AG10803 (cell line): ENCODE measurements at places on chromosomes 7 and 10.

GRCh38 chr7:9029681-9030530 lies 596.5 kb downstream of the NXPH1 start:
- DNase-seq: no peak

DNA sequence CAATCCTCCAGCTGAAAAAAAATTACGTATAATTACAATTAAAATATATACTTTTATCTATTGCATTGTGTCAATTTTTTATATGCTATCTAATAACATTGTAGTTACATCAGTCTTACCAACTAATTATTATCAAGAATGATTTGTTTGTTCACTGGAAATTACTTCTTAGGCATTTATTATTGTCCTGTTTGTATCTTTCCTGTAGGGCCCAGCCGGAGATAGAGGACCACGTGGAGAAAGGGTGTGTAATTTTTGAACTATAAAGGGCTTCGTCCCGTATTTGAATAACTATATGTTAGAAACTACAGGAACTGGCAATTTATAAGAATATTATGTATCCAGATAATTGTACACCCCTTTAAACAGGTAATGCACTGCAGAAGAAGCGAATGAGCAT lies 4.1 kb downstream of the COL1A2 start:
- DNase-seq: no peak

GRCh38 chr10:76302961-76303630 lies 871.7 kb downstream of the LRMDA start:
- DNase-seq: no peak

DNA sequence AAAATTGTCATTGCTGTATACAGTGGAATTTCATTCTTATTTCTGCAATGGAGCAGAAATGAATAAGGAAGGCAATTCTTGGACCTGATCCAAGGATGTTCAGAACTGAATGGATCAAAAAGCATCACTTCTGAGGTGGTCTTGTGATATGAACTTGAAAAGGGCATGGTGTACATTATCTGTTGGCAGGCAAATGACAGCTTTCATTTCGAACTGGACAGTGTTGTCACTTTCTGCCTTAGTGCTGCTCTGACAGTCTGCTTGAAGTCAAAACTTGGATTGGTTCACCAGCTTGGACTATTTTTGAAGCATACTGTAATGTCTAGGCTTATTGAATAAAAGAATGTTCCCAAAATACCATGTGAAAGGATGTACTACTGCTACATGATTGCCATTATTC lies 52.0 kb downstream of the VCL start:
- peak; percentile 36 for DNase-seq

DNA sequence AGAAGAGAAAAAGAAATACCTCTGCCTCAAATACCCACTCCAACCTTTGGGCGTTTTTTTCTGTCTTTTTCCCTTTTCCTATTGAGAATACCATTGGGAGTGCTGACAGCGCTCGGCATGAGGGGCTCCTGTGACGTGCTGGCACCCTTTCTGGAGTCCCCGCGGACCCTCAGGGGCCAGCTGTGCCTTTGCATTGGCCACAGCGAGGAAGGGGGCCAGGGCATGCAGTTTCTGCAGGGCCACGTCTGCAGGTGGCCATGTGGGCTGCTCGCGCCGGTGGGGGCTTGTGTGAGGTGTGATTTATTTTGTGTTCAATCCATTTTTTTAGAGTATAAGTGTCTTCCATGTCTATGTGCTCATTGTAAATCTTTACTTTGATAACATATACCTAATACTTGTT lies 57.4 kb downstream of the INPP5A start:
- no peak for DNase-seq

DNA sequence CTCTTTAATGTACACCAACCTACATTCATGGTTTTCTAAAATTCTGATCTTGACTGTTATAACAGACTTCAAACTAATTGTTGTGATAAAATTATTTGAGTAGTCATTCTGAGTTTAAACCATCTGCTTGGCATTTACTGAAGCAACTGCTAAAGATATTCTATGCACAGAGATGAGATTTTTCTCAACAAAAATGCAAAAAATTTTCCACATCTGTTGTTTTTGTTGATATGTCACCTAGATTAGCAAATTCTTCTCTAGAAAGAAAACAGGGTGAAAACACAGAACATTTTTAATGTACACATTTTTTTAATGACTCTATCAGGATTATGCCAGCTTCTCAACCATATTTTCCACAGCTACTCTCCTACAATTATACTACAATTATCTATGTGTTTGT lies 42.7 kb downstream of the ARHGAP12 start:
- DNase-seq: peak; percentile 15

- no peak for DNase-seq
These were observed 72.0 kb upstream of the ANK3 start for GRCh38 chr10:60461688-60462087.

DNA sequence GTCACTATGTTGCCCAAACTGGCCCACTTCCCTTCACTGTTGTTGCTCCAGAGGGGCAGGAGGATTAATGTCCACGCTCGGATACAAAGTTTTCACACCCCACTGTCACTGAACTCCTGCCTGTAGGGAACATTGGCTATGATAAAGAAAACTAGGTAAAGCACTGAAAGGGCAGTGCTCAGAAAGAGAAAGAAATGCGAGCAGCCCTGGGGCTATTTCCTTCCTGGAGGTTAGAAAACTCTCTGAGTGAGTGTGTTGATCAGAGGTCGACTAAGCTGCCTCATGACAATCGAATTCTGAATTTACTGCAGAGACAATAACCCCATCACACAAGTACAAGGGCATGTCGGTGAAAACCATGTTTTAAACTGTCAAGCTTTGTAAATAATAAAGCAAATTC lies 227.2 kb upstream of the PITRM1 start:
- no peak for DNase-seq

DNA sequence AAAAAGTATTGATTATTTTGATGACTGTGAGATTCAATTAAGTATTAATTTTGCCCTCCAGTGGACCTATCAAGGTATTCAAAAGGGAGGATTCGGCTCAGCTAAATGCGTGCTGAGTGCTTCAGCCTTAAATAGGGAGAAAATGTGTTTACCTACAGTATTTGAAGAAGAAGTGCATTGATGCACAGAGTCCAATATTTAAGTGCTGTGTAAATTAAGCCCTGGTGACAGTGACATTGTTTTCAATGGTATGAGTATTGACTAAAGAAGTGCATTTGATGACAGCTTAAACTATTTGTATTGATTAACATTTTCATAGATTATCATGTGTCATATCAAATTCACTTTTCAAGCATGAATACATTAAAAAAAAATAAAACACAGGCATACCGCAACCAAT lies 106.6 kb downstream of the POU6F2 start:
- no peak for DNase-seq

GRCh38 chr7:141679014-141679413 lies 23.0 kb downstream of the DENND11 start:
- DNase-seq: no peak

DNA sequence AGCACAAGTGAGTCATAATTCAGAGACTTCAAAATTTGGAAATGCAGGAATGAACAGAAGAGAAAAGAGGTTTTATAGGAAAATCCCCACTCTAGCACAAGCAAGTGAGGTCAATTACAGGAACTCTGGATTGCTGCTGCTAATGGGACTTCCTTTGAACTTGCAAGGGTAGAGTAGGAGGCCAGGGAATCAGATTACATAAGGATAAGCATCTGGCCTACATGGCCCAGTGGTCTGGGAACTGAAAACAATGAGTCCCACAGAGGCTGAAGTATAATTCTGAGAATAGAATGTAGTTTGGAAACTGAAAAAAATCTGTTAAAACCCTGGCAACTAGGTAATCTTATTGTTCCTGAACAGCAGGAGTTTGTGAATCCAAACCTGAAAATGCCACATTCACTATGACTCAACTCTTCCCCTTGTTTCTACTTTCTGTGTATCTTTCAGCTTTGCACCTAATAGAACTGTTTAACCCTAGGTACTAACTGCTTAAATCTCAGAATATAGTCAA lies 66.5 kb downstream of the CTNNA3 start:
- DNase-seq: no peak

GRCh38 chr7:136399385-136399784 lies 422.2 kb upstream of the MTPN start:
- no peak for DNase-seq

- DNase-seq: no peak
These were observed 8.1 kb upstream of the REPIN1 start for GRCh38 chr7:150360363-150361058.

- peak; percentile 79 for DNase-seq
These were observed 9.2 kb upstream of the CPA1 start for GRCh38 chr7:130371046-130371445.

DNA sequence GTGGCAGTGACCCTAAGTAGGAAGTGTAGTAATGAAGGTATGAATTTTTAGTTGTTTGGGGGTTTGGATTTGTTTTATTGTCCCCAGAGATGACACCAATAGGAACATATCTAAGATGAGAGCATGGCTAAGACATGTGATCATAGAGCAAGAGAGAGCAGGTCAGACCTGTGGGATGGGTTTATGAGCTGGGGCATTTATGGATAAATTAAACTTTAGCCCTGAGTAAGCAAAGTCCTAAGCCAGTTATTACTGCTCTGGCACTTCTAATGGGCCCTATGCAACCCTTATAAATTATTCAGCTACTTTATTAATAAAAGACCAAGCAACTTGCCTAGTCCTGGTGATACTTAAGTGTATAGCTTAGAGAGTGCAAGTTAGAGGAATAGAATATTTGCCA lies 85.1 kb downstream of the LRRC4 start:
- no peak for DNase-seq
